ENCODE measurements at places on chromosomes 16 and 17. TPM values are rescaled to one million over a fixed set of nuclear protein-coding genes. Genes with fewer than 3 reads are reported as not detected.

Gene RNF213
- total RNA-seq = 111 TPM

Gene FOXF1
- 7.1 TPM for total RNA-seq

Gene KRT13
- 0.17 TPM for total RNA-seq

Gene CCDC200
- total RNA-seq = 0.16 TPM

Gene SP6
- total RNA-seq = under 0.01 TPM

Gene ZFP3
- 1.3 TPM for total RNA-seq

Gene MYH8
- not detected for total RNA-seq

Gene P2RX1
- not detected for total RNA-seq

Gene SPATA32
- total RNA-seq = not detected

Gene KRTAP3-2
- not detected for total RNA-seq

Gene HLF
- 0.09 TPM for total RNA-seq

Gene ELMO3
- 0.32 TPM for total RNA-seq

Gene SMYD4
- 6.3 TPM for total RNA-seq

Gene TLCD3B
- total RNA-seq = not detected

Gene MYOCD
- 0.32 TPM for total RNA-seq

Gene CDH1
- 0.16 TPM for total RNA-seq

Gene HOXB6
- 3.2 TPM for total RNA-seq

Gene SECTM1
- 20.2 TPM for total RNA-seq
